ENCODE measurements at places on chromosomes 7 and 10.

DNA sequence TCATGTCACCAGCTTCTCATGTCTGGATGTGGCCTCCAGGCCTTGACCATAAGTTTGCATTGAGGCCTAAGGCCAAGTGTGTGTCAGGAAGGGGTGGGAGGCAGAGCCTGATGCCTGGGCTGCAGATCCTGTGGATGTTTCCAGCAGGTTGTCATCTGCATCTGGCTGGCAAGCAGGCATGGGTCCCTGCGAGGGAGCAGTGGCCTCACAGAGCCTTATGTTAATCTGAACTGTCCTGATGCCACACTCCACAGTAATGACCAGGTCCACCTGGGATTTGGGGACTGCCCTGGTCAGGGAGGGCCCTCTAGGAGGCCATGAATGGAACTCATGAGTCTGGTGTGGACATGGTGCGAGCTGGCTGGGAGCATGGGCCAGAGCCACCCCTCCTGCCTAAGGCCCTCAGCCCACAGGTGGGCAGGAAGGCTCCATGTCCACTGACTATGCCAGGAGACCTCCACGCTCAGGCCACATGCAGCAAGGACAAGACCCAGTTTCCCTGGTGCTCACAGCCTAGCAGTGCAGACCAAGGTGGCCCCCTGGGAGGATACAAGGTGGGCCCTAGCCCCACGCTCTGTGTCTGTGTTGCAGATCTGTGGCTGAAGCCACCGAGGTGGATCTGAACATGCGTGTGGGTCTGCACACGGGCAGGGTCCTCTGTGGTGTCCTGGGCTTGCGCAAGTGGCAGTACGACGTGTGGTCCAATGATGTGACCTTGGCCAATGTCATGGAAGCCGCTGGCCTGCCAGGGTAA, 83.1 kb downstream of the ADCY1 start:
- DNase-seq = no peak

- no peak for DNase-seq
Measured at GRCh38 chr10:110448682-110449418, 48.9 kb upstream of the DUSP5 start.

GRCh38 chr7:50456371-50457123, 6.4 kb upstream of the FIGNL1 start:
- no peak for DNase-seq

- no peak for DNase-seq
Measured at GRCh38 chr10:129758207-129759021, 205.7 kb downstream of the EBF3 start.

- no peak for DNase-seq
Measured at GRCh38 chr10:97836446-97836845, 13.2 kb upstream of the GOLGA7B start.

GRCh38 chr7:101804967-101805366, 12.5 kb upstream of the CUX1 start:
- no peak for DNase-seq

DNA sequence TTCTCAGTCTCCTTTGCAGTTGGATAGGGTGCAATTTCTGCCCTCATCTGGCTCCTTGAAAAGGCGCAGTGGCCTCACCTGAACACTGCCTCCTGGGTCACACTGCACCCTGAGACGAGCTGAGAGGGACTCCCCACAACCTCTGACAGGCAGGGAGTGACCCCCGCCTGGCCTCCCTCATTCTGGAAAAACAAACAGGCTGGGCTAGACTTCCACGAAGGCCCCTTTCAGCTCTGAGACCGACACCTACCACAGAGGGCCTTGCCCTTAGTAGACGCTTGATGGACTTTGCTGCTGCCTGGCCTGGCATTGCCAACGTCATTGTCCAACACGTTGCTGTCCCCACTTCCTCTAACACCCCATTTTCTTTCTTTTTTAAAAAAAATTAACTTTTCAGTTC, 8.6 kb downstream of the FAM241B start:
- no peak for DNase-seq

- no peak for DNase-seq
Measured at GRCh38 chr10:68813559-68813958, 13.8 kb upstream of the STOX1 start.

GRCh38 chr10:85922356-85923129, 444.1 kb downstream of the GRID1 start:
- no peak for DNase-seq

DNA sequence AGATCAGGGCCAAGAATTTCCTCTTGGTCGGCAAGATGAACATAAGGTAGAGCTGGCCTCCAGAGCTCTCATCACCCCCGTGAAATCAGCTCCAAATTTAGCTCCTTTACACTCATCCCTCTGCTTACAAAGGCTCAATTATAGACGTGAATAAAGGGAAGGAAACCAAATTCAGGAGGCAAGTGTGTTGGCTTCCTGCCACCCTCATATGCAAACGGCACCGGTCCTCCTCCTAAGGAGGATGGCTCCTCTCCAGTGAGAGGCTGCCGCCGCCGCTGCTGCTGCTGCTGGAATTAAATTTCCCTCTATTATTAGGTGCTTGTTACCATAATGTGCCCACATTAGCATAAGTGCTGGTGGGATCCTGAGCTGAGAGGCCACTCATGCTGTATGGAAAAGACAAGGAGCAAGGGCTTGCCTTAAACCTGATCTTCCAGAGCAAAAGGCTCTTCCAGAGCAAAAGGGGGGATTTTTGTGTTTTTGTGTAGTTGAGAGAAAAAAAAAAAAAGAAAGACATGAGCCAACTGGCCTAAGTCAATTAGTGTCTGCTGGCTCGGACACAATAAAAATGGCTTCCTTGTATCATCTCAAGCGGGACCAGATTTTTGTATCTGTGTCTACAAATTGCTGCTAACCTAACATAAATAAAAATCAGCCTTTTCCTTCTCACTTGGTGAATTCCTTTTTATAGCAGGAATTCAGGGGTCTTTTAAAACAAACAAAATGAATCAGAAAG, 68.4 kb downstream of the CDHR3 start:
- DNase-seq = peak; percentile 50

GRCh38 chr10:51311228-51311627, 236.9 kb downstream of the PRKG1 start:
- no peak for DNase-seq

- DNase-seq = no peak
Measured at GRCh38 chr7:37957221-37957970, 37.0 kb downstream of the EPDR1 start.

GRCh38 chr7:42982604-42983115, 50.5 kb downstream of the MRPL32 start:
- DNase-seq = no peak

GRCh38 chr7:124088590-124088989, 55.7 kb upstream of the TMEM229A start:
- DNase-seq = peak; percentile 13

GRCh38 chr7:134431815-134432214, 27.1 kb downstream of the AKR1B1 start:
- no peak for DNase-seq

- DNase-seq = peak; percentile 11
Measured at GRCh38 chr7:81162771-81163525, 244.1 kb upstream of the SEMA3C start.

DNA sequence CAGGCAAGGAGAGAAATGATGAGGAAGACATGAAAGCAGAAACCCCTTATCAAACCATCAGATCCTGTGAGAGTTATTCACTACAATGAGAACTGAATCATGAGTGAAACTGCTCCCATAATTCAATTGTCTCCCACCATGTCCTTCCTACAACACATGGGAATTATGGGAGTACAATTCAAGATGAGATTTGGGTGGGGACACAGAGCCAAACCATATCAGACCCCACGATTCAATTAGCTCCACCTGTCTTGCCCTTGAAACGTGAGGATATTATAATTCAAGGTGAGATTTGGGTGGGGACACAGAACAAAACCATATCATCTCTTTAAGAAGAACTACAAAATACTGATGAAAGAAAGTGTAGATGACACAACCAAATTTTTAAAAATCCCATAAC, 128.9 kb downstream of the IMMP2L start:
- DNase-seq = no peak

GRCh38 chr7:128115336-128115820, 84.1 kb upstream of the LRRC4 start:
- no peak for DNase-seq

DNA sequence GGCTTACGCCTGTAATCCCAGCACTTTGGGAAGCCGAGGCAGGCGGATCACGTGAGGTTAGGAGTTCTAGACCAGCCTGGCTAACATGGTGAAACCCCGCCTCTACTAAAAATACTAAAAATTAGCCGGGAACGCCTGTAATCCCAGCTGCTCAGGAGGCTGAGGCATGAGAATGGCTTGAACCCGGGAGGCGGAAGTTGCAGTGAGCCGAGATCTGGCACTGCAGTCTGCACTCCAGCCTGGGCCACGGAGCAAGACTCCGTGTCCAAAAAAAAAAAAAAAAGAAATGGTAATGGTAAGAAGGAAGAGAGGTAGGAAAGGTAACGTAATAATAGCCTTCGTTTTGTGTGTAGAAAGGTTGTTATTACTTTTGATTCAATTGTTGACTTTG, 1.2 kb downstream of the HSPA14 start:
- DNase-seq = peak; percentile 38

DNA sequence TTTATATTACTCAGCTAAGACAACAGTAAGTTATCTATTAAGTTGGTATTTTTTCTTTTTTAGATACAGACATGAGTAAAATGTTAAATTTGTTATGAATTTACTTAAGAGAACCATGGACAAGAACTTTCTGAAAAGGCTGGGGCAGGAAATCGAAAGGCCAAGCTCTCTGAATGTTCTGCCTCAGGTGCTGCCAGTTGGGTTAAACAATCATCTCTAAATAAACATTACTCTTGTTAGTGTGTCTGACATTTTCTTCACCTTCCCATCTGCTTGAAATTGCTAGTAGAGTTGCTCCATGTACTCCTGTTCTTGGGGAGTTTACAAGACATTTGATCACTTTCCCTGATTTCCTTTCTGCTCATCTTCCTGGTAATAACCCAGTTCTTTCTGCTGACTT, 87.5 kb downstream of the ANKRD7 start:
- DNase-seq = no peak

DNA sequence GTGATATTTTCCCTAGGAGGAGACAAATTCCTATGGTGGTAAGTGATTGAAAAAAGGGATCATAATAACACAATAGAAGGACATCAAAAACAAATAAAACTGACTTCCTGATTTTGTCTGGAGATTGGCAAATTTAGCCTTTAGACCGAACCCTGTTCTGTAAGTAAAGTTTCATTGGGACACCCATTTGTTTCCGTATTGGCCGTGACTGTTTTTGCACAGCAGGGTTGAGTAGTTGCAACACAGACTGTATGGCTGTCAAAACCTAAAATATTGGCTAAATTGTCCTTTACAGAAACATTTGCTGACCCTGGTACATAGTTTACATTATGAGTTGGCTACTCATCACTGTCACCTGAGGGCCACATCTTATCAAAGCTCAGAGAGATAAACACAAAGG, 168.6 kb downstream of the PRKCQ start:
- no peak for DNase-seq

GRCh38 chr7:42925630-42926029, 6.3 kb downstream of the PSMA2 start:
- no peak for DNase-seq

GRCh38 chr10:101047268-101047667, 14.5 kb upstream of the KAZALD1 start:
- no peak for DNase-seq

GRCh38 chr10:96746503-96746902, 26.2 kb upstream of the PIK3AP1 start:
- DNase-seq = no peak

- no peak for DNase-seq
Measured at GRCh38 chr10:131186547-131187253, 124.8 kb downstream of the TCERG1L start.

- DNase-seq = no peak
Measured at GRCh38 chr7:18400726-18401125, 94.8 kb upstream of the HDAC9 start.

GRCh38 chr10:110493832-110494426, 3.8 kb upstream of the DUSP5 start:
- DNase-seq = no peak

Data from cardiac fibroblast (primary cell).